ENCODE measurements at places on chromosomes 5 and 9. TPM values are rescaled to one million over a fixed set of nuclear protein-coding genes. Genes with fewer than 3 reads are reported as not detected.

ATP10B gene
- 0.27 TPM for total RNA-seq

GADD45G gene
- 12.2 TPM for total RNA-seq

PRDM9 gene
- total RNA-seq, result not detected

GRCh38 chr9:76581731-76582130, 122.7 kb downstream of the GCNT1 start:
- no peak for DNase-seq

DNA sequence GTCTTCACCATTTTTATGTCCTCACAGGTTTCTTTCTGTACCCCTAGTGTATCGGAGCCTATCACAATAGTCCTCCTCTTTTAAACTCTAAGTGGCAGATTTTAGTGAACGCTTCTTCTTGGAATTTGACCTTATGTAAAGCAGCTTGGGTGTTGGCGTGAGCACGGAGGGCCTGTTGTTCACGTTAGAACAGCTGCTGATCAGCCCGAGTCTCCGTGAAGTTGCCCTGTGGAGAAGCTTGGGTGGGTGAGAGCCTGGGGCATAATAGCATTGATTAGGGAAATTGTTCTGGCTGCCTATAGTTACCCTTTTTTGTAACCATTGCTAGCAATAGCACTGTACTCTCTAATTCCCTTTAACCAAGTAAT, 167.0 kb upstream of the OTULINL start:
- DNase-seq, result no peak

DNA sequence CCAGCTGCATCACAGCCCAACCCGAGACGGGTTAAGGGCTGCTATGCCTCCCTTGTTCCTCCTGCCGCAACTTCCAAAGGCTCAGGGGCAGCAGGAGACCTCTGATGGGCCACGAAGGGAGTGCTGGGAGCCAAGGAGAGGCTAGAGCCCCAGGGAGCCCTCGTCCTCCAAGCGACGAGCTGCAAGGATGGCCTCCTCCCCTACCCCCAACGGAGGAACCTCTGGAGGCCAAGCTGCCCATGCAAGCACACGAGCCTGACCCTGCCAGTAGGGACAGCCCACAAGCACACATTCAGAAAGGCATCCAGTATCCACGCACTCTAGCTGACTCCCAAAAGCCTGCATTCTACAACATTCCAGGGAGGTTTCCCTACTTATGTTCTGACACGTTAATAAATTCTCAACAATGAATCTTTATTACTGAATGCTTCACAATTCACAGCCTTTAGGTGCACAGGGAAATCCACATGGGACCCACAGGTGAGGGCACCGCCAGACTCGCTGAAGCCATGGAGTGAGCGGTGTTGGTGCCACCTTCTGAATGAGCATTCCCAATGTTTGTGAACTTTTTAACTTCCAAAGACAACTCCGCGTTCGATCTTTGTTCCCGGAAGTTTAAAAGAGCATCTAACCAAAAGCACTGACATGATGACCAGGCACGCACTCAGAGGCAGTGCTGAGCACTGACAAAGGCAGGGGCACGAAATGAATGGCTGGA, 28.7 kb downstream of the IPPK start:
- no peak for DNase-seq

- no peak for DNase-seq
Measured at GRCh38 chr5:145243016-145243415, 592.1 kb downstream of the PRELID2 start.

- no peak for DNase-seq
Measured at GRCh38 chr9:127856094-127856728, 1.8 kb upstream of the ENG start.

- no peak for DNase-seq
Measured at GRCh38 chr9:98657897-98658296, 50.8 kb downstream of the GABBR2 start.

- DNase-seq, result no peak
Measured at GRCh38 chr9:34369636-34370035, 7.1 kb downstream of the MYORG start.

- DNase-seq, result no peak
Measured at GRCh38 chr9:130884542-130885483, 11.8 kb downstream of the QRFP start.
